ENCODE measurements at places on chromosomes 2 and 18.

- no peak for DNase-seq
These were observed 75.4 kb downstream of the NCKAP5 start for GRCh38 chr2:133492719-133493380.

- DNase-seq, result no peak
These were observed 85.6 kb upstream of the SLC66A3 start for GRCh38 chr2:11069566-11070185.

DNA sequence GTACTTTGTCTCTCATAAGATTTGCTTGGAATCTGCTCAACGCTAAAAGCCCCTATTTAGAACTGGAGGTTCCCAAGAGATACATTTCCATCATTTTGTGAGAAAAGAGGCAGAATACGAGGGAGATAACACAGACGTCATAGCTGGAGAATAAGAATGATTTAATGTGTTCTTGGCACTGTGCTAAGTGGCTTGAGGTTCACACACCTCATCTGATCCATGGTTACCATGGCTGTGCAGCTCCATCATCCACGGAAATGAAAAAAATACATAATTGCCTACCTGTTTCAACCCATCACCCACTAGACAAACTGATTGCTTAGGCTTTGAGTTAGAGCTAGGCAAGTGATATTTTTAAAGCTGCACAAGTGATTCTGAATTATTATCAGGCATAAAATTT is 227.6 kb downstream of the SLC8A1 start:
- no peak for DNase-seq

- DNase-seq, result no peak
These were observed 183.8 kb downstream of the MYT1L start for GRCh38 chr2:2146969-2147900.

DNA sequence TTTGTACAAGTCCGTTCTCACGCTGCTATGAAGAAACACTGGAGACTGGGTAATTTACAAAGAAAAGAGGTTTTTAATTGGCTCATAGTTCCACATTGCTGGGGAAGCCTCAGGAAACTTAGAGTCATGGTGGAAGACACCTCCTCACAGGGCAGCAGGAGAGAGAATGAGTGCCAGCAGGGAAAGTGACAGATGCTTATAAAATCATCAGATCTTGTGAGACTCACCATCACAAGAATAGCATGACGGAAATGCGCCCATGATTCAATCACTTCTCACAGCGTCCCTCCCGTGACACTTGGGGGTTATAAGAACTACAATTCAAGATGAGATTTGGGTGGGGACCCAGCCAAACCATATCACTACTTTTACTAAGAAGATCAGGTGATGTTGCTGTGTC is 285.8 kb downstream of the TMX3 start:
- no peak for DNase-seq

DNA sequence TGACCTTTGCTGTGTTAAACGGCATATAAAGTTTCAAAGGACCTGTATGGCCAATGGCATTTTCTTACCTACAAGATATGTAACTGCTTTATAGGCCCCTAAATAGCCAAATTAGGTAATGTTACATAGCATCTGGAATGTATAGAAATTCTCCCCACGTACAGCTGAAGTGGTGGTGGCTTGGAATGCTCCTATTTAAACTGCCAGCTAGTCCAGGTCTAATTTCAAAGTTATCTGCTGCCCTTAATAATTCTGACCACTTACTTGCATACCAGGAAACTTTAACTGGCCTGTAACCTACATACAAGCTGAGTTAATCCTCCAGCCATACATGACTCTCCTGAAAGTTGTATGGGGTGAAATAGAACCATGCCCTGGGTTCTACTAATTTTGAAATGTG is 1.3 kb downstream of the KIAA2012 start:
- no peak for DNase-seq

Measured in stimulated activated naive CD4-positive, alpha-beta T cell (primary cell).